ENCODE measurements at places on chromosomes 12 and 14. TPM values are rescaled to one million over a fixed set of nuclear protein-coding genes. Genes with fewer than 3 reads are reported as not detected.

- DNase-seq, result no peak
Measured at GRCh38 chr12:68349921-68350606, 17.9 kb upstream of the MDM1 start.

Gene GALNT8
- total RNA-seq, result 1.2 TPM

DNA sequence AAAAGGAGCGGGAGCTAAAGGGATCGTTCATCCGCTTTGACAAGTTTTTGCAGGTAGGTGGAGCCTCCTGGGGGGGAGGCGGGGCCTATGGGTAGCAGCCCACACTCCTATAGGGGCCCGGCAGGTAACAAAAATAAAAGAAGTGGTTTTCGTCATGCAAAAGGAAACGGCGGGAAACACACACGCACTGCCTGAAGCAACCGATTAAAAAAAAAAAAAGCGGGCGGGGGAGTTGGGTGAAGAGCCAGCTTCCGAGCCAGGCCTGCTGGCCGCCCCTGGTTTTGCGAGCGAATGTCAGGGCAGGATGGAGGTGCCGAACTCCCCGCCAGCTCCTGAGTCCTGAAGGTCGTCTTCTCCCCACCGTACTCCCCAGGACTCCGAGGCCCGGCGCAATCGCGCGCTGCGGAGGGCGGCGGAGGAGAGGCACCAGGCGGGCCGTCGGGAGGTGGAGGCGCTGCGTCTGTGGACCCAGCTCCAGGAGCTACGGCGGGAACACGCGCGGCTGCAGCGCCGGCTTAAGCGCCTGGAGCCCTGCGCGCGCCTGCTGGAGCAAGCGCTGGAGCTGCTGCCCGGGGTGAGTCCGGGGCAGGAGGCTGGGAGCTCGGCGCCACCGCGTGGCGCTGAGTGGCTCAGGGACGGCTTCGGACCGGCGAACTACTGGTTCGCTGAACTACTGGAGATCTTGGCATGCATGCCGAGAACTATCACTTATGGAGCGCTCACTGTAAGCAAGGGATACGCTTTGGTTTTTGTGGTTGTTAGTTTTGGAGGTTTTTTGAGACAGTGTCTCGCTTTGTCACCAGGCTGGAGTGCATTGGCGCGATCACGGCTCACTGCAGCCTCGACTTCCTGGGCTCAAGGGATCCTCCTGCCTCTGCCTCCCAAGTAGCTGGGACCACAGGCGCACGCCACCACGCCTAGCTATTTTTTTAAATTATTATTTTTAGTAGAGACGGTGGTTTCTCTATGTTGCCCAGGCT, 3.6 kb downstream of the CFAP73 start:
- peak; percentile 36 for DNase-seq

DNA sequence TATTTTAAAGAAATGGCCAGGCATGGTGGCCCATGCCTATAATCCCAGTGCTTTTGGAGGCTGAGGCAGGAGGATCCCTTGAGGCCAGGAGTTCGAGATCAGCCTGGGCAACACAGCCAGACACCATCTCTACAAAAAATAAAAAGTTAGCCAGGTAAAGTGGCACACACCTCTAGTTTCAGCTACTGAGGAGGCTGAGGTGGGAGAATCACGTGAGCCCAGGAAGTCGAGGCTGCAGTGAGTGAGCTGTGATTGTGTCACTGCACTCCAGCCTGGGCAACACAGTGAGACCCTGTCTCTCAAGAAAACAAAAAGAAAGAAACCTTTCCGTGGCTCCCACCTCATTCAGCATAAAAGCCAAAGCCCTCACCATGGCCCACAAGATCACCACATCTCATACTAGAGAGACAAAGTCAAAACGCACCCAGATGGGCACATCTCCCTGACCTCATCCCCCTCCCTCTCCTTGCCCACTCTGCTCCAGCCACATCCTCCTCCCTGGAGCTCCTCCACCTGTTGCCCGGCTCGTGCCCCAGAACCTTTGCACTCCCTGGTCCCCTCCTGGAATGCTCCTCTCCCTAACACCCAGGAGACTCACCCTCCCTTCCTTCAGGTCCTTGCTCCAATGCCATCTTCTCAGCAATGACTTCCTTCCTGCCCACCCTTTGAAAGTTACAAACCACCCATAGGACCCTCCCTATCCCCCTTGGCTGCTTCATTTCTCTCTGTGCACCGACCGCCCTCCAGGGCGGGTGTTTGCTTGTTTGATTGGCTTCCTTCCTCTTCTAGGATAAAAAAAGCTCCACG, 4.8 kb upstream of the SCARB1 start:
- DNase-seq, result no peak

DNA sequence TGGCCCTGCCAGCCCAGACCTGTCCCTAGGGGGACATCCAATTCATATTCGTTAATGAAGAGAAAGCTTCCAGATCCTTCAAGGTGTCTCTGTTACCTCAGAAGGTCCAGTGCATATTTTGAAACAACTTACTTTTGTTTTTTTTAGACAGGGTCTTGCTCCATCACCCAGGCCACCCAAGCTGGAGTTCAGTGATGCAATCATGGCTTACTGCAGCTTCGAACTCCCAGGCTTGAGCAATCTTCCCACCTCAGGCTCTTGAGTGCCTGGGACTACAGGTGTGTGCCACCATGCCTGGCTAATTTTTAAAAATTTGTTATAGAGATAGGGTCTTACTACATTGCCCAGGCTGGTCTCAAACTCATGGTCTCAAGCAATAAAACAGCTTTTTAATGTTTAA, 48.4 kb downstream of the B4GALNT3 start:
- no peak for DNase-seq

DNA sequence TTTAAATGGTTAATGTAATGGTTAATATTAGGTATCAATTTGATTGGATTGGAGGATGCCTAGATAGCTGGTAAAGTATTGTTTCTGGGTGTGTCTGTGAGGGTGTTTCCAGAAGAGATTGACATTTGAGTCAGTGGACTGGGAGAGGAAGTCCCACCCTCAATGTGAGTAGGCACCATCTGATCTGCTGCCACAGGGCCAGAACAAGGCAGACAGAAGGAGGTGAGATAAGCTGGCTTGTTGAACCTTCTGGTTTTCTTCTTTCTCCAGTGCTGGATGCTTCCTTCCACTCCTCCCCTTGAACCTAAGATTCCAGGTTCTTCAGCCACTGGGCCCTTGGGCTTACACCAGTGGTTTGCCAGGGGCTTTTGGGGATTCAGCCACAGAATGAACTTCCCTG, 756.5 kb upstream of the LRFN5 start:
- no peak for DNase-seq

Gene PIK3C2G
- total RNA-seq, result not detected

Gene EID3
- 9.4 TPM for total RNA-seq

- peak; percentile 31 for DNase-seq
Measured at GRCh38 chr14:63770187-63770807, 42.4 kb upstream of the SGPP1 start.

Gene ANKRD33
- not detected for total RNA-seq

DNA sequence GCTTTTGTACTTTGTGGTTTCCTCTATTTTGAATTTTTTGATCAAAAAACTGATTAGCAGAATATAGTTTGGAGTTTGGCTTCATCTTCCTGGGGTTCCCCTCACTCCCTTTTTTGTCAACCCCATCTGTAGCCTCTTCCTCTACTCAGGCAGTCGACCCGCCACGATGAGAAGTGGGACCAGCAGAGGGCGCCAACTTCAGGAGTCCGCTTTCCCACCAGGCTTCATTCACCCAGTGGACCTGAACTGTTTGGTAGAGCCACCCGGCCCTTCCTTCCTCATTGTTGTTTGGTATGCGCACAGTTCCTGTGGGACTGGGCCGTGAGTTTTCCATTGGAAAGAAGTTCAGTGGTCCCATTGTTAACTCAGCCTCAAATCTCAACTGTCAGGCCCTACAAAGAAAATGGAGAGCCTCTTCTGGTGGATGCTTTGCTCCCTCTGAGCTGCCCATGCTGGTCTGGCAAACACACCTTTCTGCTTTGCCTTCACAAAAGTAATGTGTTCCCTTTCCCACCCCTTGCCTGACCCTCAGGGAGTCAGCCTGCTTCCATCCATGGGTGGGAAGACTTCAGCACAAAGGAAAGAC, 21.7 kb downstream of the TMBIM6 start:
- DNase-seq, result peak; percentile 72
